ENCODE measurements at places on chromosomes 3 and 15.

DNA sequence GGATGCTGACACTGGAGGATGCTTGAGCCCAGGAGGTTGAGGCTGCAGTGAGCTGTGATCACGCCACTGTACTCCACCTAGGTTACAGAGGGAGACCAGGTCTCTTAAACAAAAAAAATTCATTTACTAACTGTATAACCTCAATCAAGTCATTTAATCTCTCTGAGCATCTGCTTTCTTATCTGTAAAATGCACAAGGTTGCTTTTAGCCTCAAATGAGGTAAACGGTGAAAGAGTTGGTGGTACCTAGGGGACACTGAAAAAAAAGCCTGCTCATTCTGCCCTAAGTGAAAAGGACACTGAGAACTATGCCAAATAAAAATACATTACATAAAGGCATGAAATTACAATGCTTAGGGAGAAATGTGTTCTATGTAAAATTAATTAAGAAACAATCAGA, 3.4 kb downstream of the PP2D1 start:
- ATAC-seq = no peak

DNA sequence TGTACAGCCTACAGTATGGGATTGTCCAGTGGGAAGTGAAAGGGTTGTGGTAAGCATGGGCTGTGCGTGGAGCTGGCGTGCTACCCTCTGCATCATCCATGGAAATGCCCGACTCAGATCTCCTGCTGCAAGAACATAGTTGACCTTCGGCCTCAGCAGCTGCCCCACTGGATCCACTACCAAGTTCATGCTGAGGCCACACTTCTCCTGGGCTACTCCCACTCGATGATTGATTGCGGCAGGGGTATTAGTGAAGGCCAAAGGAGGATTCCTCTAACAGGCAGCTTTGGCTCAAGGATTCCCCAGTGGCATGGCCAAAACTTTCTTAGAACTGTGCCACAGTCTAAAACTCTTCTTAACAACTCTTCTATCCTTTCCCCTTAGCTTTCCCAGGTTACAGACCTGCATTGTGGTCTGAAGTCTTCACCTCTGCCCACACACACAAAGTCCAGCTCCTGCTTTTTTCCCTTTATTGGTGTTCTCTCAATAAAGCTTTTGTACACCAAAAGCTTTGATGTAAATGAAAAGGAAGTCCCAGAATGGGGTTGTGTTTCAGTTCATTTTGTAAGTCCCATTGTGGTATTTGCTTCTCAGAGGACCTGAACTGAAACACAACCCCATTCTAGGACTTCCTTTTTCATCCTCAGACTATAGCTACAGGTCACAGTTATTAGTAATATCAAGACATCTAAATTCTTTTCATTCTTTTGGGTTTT, 4.9 kb upstream of the TBC1D5 start:
- ATAC-seq = peak; percentile 86

DNA sequence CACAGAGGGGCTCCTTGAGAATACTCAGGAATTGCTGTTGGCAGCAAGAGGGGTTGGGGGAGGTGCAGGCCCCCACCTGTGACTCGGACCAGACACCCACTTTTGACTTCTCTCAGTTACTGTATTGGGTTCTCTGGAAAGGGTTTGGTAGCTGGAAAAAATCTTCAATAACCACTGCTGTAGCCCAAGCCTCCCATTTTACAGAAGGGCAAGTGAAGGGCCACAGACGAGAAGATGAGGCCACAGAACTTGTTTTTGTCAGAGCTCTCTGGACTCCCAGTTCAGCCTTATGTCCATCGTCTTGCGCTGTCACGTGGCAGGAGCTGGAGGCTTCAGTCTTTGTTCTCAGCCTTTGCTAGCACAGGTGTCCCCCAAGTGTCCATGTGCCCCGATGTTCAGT, 12.7 kb upstream of the TATDN2 start:
- no peak for ATAC-seq

GRCh38 chr3:39716849-39717248, 92.6 kb upstream of the MYRIP start:
- ATAC-seq = no peak

DNA sequence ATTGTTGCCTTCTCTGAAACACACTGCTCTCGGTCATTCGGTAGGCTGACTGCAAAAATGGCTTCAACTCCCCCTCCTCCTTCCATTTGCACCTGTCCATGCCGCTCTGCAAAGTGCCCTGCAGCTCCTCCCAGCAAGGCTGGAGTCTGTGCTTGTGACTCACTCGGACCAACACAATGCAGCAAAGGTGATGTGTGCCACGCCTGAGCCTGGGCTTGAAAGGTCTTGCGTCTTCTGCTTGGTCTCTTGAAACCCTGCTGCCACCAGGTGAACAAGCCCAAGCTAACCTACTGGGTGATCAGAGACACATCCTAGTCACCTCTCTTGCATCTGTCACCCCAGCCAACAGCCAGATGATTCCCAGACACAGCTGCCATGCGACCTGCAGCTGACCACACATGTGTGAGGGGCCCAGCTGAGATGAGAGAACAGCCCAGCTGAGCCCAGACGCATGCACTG, 71.1 kb downstream of the MGLL start:
- ATAC-seq = no peak

GRCh38 chr15:71393383-71393782, 278.1 kb downstream of the THSD4 start:
- no peak for ATAC-seq

GRCh38 chr3:132326251-132326650, 9.0 kb downstream of the ACP3 start:
- ATAC-seq = no peak

DNA sequence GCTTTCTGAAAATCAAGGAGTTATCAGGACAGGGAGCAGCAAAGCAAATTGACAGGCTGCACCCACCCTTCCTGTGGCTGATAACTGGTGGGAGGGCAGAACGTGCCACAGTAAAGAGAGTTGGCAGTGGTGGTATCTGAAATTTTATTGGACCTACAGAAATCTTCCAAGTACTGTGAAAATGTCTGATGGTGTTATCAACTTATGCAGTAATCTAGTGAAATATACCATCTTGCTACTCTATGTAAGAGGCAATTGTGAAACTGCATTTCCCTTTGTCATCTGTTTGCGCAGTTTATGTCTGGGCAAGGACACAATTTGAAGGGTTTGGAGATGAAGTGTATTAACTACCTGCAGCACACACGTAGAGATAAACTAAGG, 1.5 kb downstream of the PLCL2 start:
- ATAC-seq = no peak

GRCh38 chr3:157112536-157112935, 47.4 kb downstream of the CCNL1 start:
- no peak for ATAC-seq

DNA sequence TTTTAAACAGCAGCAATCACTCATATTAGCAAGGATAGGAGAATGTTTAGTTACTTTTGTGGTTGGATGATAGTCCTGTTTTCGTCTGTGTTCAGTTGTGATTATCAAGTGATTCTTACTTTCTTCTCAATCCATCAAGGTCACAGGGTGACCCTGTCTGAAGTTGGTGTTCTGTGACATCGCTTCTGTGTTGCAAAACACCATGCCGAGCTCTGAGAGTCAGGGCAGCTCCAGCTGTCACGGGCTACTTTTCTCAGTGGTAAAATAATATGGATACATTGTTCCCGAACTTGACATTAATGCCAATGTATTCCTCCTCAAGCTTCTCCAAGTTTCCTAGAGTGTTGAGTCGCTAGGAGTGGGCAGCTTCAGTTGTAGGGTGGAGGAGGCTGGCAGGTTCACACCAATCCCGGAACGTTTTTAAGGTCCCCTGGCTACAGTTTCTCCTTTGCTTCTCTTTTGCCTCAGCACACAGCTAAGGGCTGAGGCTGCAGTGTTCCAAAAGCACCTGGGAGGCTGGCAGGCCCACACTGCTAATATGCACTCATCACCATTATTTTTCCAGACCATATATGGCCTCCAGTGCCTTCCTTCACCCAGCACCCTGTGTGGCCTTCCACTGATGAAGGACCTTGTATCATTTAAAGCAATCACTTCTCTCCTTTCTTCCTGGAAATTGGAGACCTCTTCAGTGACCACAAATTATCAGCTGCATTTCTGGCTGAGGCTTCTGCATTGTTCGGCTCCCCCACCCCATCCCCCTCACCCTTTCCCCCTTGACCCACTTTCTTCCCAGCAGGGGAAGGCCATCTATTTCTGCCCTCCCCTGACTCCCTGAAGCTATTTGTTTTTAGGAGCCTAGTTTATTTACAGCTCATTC, 25.8 kb downstream of the COLQ start:
- ATAC-seq = no peak

DNA sequence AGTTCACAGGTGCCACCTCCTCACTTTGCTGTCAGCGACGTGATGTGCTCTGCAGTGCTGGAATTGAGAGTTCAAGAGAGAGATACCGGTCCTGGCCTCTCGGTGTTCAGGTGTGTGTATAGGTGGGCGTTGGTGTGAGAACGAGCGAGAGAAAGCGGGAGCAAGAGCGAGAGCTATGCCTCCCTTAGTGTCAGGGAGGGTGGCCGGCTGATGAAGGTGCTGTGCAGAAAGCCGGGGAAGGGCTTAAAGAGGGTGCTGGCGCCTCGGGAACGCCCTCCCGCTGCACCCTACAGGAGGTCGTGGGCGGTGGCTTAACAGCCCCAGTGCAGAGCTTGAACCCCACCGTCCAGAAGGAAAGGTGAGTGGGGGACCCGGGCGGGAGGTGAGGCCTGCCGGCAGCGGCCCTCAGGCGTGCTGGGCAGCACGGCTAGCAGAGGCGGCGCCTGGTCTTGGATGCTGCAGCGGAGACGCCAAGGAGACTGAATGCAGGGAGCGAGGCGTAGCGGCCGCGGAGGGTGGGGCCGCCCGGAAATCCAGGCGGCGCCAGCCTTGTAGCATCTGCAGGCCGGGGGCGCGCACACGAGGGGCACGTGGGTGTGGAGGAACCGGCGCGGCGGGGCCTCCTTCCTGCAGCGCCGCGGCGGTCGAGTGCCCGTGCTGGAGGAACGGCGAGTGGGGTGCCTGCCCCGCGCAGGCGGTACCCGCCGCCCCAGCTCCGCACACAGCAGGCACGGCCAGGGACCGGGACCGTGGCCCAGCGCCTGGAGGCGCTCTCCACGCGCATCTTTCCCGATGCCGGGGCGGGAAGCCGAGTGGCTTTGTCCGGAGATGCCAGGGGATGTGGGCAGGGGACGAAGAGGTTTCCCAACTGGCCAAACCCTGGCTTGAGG, 246.8 kb upstream of the TOPAZ1 start:
- ATAC-seq = peak; percentile 60

DNA sequence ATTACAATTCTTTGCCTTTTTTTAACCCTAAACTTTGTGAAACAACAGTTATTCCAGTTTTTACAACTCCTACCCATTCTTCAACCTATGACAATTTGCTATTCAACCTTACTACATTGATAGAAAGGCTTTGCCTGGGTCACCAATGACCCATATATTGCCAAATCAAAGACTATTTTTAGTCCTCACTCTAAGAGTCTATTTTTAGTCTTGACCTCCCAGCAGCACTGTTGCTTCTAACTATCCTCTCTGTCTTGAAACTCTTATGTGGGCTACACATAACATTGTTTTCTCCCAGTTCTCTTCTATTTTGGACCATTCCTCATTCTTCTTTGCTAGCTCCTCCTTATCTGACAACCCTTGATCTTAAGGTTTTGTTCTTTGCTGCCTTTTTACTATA, 71.4 kb downstream of the C3orf80 start:
- no peak for ATAC-seq

GRCh38 chr15:40595773-40596172, 1.7 kb downstream of the KNL1 start:
- no peak for ATAC-seq

- no peak for ATAC-seq
Measured at GRCh38 chr3:17352620-17353019, 389.8 kb downstream of the TBC1D5 start.

DNA sequence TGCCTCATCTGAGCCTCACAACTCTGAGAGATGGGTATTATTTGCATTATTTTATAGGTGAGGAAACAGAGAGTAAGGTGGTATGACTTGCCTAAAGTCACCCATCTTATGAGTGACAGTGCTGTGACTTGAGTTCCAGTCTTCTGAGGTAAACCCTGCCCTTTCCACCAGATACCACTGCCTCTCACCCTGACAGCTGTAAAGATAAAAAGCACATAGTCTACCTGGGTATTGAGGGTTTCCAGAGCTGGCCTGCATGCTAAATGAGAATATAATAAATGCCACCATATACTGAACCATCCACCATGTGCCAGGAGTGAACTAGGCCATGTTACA, 25.6 kb downstream of the RASGRP1 start:
- ATAC-seq = no peak

DNA sequence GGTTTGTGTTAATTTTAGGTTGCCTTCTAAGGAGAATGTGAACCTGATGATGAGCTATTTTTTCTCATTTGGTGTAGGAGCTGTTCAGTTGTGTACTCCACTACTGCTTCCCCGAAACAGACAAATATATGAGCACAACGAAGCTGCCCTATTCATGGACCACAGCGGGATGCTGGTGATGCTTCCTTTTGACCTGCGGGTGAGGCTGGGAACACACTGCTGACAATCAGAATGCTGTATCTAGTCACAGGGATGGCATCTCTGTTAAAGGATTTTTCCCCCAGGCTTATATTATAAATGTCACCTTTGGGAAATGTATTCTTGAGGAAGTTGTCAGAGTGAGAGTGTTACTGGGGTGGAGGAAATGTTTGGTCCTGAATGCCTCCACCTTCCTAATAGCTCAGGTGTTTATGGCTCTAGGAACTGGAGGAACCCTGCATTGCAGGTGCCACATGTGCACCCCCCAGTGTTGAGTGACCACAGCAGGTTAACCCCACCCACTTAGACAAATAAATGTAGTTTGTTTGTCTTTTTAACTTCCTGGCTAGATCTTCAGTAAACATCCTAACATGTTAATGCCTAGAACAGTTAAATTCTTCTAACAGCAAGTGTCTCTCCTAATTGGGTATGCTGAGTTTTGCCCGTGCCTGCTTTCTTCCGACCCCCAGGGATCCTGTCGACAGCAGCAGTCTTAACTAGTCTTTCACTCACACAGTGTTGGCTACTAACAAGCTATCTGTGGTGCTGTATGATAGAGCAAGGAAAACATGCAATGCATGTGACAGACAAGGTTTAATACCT, 35.7 kb downstream of the SRP14 start:
- ATAC-seq = no peak

- no peak for ATAC-seq
Measured at GRCh38 chr15:27486051-27486450, 515.1 kb downstream of the GABRG3 start.

DNA sequence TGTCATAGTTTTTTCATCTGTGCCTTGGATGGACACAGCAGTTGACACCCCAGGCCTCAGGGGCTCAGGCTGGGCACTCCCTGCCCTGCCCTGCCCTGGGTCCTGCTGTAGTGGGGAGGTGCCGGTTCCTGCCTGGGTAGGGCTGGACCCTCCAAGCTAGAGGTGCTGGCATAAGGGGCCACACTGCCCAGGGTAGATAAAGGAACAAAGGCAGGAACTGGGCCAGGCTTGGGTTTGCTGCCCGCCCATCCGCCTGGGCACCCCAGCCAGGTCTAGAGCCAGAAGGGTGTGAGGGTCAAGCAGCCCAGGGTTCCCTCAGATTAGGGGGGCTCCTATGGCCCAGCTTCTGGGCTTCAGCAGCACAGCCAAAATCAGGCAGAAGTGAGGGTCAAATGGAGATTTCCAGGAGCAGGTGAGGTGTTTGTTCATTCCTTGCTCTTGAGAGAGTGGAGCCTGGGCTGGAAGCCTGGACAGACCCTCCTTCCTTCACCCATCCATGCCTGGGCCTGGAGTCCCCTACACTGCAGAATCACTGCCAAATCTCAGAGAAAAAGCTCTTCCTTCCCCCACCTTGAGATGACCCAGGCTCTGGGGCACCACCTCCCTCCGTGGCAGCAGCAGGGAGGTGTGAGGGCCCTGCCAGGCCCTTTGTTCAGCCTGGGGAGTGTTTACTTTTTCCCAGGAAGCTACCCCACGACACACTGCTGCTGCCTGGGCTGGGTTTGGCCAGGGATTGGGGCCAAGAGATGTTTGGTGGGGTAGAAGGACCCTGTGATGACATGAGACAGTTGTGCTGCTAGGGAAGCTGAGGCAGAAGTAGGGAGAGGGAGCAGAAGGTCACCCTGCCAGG, 7.1 kb downstream of the SEMA3F start:
- no peak for ATAC-seq
